ENCODE measurements at places on chromosomes 5 and 9.

DNA sequence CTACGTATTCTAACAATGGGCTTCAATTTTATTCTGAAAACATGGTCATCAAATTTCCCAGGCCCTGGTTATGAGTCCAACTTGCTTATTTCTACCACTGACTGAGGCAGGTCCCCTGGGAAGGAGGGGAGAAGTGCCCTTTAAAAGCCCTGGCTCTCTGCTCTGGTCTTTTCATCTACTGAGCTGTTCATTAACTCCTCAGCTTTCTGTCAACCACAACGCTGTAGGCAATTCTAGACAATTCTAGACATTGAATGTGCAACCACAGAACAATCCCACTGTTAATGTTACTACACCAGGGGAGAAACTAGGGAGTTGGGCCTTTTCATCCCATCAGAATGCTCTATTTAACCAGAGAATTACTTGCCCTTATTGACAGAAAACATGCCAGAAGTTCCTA is 10.0 kb downstream of the MOCS2 start:
- no peaks in the 10 kb centered on the region for H3K27me3 ChIP-seq
- H3K36me3 ChIP-seq, result no peaks in the 10 kb centered on the region
- H3K4me3 ChIP-seq, result no peak overlapping the region
- H3K27ac ChIP-seq, result no peak overlapping the region
- no peaks in the 10 kb centered on the region for H3K4me1 ChIP-seq

DNA sequence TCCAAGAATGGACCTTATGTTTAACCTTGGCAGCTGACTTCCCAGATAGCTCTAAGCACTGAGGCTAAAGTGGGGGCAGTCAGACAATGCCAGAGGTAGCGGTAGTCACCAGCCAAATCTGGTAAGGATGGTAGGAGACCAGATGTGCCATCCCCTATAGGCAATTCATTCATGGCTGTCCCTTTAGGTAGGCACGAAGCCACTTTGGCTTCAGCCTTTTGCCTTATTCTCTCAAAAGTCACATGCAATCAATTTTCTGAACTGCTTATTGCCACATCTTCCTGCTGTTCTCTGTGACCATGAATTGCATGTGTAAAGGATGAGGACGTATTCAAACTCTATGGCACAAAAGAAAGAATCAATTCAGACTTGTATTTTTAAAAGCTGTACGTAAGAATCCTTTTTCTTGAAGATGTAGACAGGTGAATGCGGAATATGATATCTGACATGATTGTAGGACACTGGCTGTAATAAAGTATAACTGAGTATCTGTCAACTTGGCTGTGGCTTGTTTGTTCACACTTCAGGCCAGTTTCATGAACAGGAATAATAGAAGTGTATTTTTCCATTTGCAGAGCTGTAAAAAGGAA is 611.7 kb downstream of the NR2F1-AS1 start:
- no peaks in the 10 kb centered on the region for H3K36me3 ChIP-seq
- no peak overlapping the region for H3K27ac ChIP-seq
- no peak for DNase-seq
- H3K4me1 ChIP-seq, result no peaks in the 10 kb centered on the region

- H3K27ac ChIP-seq, result no peak overlapping the region
- H3K4me1 ChIP-seq, result peaks cover 11% of the 10 kb centered on the region
- no peak for DNase-seq
- H3K27me3 ChIP-seq, result no peaks in the 10 kb centered on the region
- H3K36me3 ChIP-seq, result no peaks in the 10 kb centered on the region
Observed at GRCh38 chr5:38008198-38008597, 168.4 kb upstream of the GDNF start.

DNA sequence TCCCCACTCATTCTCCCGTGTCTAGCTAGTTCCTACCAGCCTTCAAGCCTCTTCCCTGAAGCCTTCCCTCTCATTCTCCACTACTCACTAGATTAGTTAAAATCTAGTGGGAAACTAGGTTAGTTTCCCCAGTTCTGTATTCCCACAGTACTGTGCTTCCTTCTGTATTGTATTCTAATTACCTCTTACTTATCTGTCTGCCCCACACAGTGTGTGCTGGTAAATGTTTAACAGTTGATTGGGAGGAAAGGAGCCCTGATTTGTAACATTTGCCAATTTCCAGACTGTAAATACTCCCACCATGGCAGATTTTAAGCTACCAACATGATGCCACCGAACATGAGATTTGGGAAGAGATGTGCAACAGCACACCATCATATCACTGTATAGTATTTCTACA is 8.3 kb downstream of the KLHL3 start:
- no peaks in the 10 kb centered on the region for H3K27me3 ChIP-seq
- DNase-seq, result no peak

DNA sequence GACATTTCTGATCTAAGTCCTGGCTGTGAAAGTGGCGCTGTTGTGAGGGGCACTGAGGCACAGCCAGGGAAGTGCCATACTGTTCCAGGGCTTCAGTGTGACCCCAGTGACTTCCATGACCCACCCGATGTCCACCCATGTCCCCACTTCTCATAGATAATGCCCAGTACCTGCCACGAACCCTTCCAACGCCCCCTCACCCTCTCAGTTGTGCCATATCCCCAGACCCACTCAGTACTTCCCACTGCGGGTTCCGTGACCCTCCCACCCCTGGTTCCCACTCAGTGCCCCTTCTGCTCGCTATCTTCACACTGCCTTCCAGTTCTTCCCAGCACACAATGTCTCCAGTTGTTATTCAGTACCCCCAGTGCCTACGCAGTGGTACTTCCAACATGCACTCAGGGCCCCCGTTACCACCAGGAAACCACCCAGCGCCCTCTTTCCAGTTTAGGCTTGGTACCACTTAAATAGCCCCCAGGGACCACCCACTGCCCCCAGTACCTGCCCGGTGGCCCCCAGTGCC is 30.7 kb upstream of the PSD2 start:
- peak overlapping the region; percentile 61 for H3K4me3 ChIP-seq
- H3K27ac ChIP-seq, result no peak overlapping the region

- no peak overlapping the region for H3K4me3 ChIP-seq
- peaks cover 13% of the 10 kb centered on the region for H3K4me1 ChIP-seq
- no peak overlapping the region for H3K27ac ChIP-seq
- H3K36me3 ChIP-seq, result no peaks in the 10 kb centered on the region
- H3K27me3 ChIP-seq, result peaks cover 2% of the 10 kb centered on the region
- no peak for DNase-seq
Observed at GRCh38 chr5:134275822-134276221, 49.9 kb upstream of the PPP2CA start.

- no peak for DNase-seq
- no peak overlapping the region for H3K4me3 ChIP-seq
- no peaks in the 10 kb centered on the region for H3K36me3 ChIP-seq
- peaks cover 6% of the 10 kb centered on the region for H3K4me1 ChIP-seq
- H3K27ac ChIP-seq, result no peak overlapping the region
Observed at GRCh38 chr9:69678843-69679538, 6.8 kb upstream of the APBA1 start.

- H3K4me1 ChIP-seq, result peaks cover 17% of the 10 kb centered on the region
- H3K27me3 ChIP-seq, result no peaks in the 10 kb centered on the region
- peaks cover 36% of the 10 kb centered on the region for H3K36me3 ChIP-seq
- peak overlapping the region; percentile 99 for H3K27ac ChIP-seq
Observed at GRCh38 chr9:136726631-136727191, 14.3 kb downstream of the DIPK1B start.

DNA sequence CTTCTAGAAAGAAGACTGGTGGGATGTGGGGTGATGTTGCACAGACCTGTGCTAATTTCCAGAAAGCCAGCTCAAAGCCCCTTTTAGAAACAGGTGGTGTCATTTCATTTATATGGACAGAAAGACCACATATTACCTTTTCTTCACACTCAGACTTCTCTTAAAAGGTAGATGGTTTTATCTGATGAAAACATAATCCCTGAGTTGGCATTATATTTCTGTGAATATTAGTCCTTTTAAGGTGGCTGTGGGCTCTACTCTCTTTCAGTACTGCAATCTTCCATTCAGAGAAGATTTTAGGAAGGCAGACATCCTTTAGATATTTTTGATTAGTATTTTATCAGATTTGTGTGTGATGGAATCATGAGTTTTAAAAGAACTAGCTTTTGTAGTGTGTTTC is 73.2 kb downstream of the PPIC start:
- H3K4me1 ChIP-seq, result peaks cover 15% of the 10 kb centered on the region
- no peak for DNase-seq
- H3K27ac ChIP-seq, result peak overlapping the region; percentile 43
- H3K4me3 ChIP-seq, result no peak overlapping the region
- H3K36me3 ChIP-seq, result no peaks in the 10 kb centered on the region

GRCh38 chr5:176899946-176900779 is 1.0 kb upstream of the HK3 start:
- H3K27me3 ChIP-seq, result no peaks in the 10 kb centered on the region
- no peak overlapping the region for H3K4me3 ChIP-seq
- peaks cover 13% of the 10 kb centered on the region for H3K36me3 ChIP-seq
- no peak overlapping the region for H3K27ac ChIP-seq

GRCh38 chr9:111910428-111910827 is 13.8 kb downstream of the UGCG start:
- DNase-seq, result no peak
- H3K4me3 ChIP-seq, result no peak overlapping the region
- peaks cover 3% of the 10 kb centered on the region for H3K36me3 ChIP-seq

DNA sequence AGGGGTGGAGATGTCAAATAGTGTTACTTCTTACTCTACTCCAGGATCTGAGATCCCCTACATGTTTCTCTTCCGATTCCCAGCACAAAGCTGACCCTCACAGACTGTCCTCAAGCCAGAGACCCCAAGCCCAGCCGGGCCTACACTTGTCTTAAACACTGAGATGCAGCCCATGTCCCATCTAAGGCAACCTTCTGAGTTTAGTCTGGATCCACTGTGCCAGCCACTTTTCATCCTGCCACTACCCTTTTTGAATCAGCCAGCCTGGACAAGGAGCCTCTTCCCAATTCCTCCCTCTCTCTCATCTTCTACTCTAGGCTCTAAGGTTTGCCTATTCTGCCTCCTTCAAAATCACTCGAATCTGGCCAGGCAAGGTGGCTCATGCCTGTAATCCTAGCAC is 6.2 kb upstream of the MYORG start:
- H3K36me3 ChIP-seq, result no peaks in the 10 kb centered on the region
- peaks cover 13% of the 10 kb centered on the region for H3K4me1 ChIP-seq
- H3K27ac ChIP-seq, result no peak overlapping the region
- peaks cover 60% of the 10 kb centered on the region for H3K27me3 ChIP-seq
- DNase-seq, result no peak
- H3K4me3 ChIP-seq, result no peak overlapping the region

DNA sequence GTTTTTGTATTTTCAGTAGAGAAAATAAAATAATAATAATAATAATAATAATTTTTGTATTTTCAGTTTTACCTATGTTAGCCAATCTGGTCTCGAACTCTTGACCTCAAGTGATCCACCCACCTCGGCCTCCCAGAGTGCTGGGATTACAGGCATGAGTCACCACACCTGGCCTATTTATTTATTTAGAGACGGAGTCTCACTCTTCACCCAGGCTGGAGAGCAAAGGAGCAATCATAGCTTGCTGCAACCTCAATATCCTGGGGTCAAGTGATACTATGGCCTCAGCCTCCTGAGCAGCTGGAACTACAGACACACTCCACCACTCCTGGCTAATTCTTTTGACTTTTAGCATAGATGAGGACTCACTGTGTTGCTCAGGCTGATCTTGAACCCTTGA is 167.5 kb downstream of the TLE1 start:
- H3K4me1 ChIP-seq, result peaks cover 7% of the 10 kb centered on the region
- H3K36me3 ChIP-seq, result no peaks in the 10 kb centered on the region
- no peak overlapping the region for H3K27ac ChIP-seq
- no peak overlapping the region for H3K4me3 ChIP-seq
- DNase-seq, result no peak

DNA sequence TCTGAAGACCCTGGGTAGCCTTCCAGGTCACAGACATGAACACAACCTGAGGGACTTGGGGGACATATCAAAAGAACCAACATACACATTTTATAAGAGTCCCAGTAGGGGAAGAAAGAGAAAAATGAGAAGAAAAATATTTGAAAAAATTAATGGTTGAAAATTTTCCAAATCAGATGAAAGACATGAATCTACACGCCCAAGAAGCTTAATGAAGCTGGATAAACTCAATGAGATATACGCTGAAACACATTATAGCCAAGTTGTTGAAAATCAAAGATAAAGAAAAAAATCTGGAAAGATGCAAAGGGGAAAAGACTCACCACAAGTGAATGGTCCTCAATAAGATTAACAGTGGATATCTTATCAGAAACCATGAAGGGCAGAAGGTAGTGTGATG is 9.6 kb upstream of the CCDC180 start:
- DNase-seq, result no peak
- no peak overlapping the region for H3K4me3 ChIP-seq
- no peak overlapping the region for H3K27ac ChIP-seq
- no peaks in the 10 kb centered on the region for H3K27me3 ChIP-seq
- peaks cover 17% of the 10 kb centered on the region for H3K36me3 ChIP-seq

DNA sequence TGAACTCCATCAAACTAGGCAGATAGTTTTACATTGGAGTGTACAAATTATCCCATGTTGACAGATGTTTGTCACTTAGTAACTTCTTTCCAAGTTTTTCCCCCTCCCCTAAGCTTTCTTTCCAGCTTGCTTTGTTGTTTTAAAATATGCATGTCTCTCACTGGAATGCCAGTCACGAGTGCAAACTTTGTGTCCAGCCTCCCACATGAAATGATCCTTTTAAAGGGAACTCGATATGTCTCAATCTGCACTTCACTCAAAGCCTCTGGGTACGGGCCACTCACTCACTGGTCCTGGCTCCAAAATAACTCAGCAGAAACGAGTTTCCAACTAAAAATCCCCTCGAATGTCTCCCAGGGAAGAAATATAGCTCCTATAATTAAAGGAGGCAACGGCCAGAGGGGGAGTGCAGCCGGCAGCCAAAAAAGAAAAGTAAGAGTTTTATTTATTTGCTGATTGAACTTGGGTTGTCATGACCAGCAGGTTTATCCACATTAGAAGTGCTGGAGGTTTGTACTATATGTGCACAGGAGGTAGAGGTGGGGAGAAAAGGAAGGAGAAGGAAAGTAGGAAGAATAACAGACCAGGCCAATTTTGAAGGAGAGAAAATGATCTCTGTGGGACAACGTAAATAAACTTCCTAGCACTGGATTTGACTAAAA is 17.5 kb downstream of the NR2F1 start:
- H3K36me3 ChIP-seq, result peaks cover 2% of the 10 kb centered on the region
- no peak overlapping the region for H3K27ac ChIP-seq
- peaks cover 41% of the 10 kb centered on the region for H3K4me1 ChIP-seq
- no peak overlapping the region for H3K4me3 ChIP-seq
- no peak for DNase-seq
- no peaks in the 10 kb centered on the region for H3K27me3 ChIP-seq

DNA sequence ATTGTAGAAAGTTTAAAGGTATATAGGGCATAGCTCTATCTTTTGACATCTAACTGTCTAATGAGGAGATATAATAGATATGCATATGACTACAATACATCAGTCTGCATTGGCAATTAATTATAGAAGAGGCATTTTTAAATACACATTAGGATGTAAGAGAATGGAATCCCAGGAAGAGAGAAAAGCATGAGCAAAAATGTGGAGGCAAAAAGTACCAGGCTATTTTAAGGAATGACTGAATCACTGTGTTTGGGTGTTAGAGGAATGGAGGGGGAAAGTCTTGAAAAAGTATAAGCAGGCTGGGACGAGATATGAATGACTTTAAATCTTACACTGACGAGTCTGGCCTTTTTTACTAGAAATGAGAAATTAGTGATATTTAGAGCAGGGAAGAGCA is 138.4 kb upstream of the ZNF462 start:
- H3K4me3 ChIP-seq, result no peak overlapping the region
- no peak overlapping the region for H3K27ac ChIP-seq
- H3K36me3 ChIP-seq, result peaks cover 2% of the 10 kb centered on the region
- H3K27me3 ChIP-seq, result no peaks in the 10 kb centered on the region

- H3K27ac ChIP-seq, result no peak overlapping the region
- H3K27me3 ChIP-seq, result peaks cover 8% of the 10 kb centered on the region
- H3K4me1 ChIP-seq, result peaks cover 20% of the 10 kb centered on the region
- no peak for DNase-seq
- no peaks in the 10 kb centered on the region for H3K36me3 ChIP-seq
- H3K4me3 ChIP-seq, result no peak overlapping the region
Observed at GRCh38 chr5:168282120-168282519, 9.3 kb upstream of the WWC1 start.
